ENCODE measurements at places on chromosomes 11 and 22.
A peak's percentile ranks its signal among the peaks of the same experiment; 100 is the strongest.

GRCh38 chr11:83456075-83456474 is 169.9 kb upstream of the CCDC90B start:
- no peak for DNase-seq

GRCh38 chr11:910044-910588 is 494 bp downstream of the CHID1 start:
- no peak for DNase-seq

GRCh38 chr11:70176940-70177689 is 26.0 kb upstream of the FADD start:
- DNase-seq, result no peak

DNA sequence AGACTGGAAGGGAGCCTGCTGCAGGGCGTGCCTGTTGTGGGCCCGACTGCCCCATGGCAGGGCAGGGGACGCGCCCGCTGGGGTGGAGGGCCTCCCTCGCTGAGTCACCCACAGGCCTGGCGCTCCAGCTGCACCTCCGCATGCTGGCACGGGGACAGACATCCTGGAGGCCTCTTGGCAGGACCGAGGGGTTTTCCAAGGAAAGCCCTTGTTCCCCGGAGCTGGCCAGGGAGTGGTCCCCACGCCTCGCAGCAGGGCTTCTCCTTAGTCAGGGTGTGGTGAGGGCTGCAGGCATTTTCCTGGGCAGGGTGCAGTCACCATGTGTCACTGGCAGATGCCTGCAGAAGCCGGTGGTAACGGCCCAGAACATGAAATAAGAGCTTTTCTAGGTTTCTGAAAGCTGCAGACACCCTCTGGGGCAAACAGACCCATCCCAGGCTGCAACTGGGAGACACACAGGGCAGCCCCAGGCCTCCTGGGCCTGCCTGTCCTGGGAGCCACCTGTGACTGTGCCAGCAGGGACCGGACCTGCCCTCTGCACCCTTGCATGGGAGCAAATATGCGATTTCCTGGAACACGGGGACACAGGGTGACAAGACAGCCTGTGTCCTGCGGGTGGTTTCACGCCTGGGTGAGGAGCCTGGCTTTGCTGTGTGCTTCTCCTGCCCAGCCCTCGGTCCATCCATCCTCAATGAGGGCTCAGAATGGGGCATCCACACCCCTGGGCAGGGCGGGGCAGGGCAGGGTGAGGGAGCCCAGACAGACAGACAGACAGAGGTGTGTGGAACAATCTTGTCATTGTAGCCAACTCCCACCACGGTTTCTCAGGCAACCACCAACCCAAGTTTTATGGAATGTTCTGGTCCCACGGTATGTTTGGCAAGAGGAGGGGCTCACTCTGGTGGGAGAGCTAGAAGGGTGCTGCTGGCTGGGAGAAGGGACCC is 43.2 kb upstream of the FADD start:
- DNase-seq, result peak; percentile 94

DNA sequence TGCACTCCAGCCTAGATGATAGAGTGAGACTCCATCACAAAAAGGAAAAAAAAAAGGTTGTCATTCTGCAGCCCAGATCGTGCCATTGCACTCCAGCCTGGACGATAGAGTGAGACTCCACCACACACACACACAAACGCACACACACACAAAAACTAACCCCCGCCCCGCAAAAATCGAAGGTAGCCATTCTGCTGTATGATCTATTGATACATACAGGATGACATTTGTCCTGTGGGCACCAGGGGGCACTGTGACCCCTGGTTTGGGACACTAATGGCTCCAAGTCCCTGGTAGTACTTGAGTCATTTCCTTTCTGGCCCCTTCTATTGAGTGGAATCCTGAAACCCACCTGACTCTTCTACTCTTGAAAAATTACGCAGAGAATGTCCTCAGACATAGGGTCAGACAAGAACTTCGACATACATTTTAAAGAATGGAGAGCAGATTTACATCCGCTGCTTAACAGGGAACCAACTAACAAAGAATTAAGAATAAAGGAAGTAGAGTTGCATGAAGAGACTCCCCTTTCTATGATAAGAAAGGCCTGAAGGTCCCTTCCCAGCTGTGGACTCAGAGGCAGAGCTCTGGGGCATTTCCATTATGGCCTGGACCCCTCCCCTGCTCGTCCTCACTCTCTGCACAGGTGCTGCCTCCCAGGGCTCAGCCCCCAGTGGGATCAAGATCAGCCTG is 35.0 kb upstream of the PRAME start:
- no peak for DNase-seq

- DNase-seq, result no peak
These were observed 87.4 kb upstream of the DRD2 start for GRCh38 chr11:113562576-113562975.

GRCh38 chr11:69370984-69371709 is 77.2 kb downstream of the MYEOV start:
- DNase-seq, result no peak

DNA sequence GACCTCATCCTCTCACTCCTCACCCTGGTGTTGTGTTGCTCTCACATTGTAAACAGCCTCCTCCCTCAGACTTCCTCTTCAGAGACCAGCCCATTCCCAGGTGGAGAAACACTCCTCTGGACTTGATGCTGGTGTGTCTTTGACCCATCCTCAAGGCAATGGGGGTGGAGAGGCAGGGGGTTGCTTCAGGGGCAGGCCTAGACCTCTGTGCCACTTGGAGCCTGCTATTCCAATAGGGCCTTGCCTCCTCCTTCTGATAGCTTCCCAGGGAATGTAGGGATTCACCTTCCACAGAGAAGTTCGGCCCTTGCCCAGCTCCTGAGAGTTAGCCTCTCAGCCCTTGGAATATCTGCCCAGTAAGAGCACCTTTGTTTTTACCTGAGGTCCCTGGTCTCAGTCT is 606.6 kb upstream of the CADM1 start:
- DNase-seq, result no peak

DNA sequence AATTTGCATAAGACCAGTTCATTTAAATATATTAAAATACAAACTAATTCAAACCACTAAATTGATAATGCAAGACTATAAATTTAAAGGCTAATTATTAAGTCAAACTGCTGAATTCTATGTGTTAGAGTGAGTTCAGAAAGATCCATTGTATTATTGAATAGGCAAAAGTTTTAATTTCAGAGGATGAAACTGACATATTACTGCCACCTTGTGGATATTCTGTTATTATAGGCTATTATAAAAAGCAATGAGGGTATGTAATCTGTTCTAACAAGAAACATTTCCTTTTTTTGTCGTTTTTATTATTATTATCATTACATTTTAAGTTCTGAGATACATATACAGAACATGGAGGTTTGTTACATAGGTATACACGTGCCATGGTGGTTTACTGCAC is 20.9 kb upstream of the NAALAD2 start:
- DNase-seq, result no peak

- DNase-seq, result no peak
These were observed 1032.8 kb upstream of the RAG2 start for GRCh38 chr11:37630866-37631265.

GRCh38 chr11:79482800-79483199 is 42.0 kb upstream of the TENM4 start:
- DNase-seq, result no peak

DNA sequence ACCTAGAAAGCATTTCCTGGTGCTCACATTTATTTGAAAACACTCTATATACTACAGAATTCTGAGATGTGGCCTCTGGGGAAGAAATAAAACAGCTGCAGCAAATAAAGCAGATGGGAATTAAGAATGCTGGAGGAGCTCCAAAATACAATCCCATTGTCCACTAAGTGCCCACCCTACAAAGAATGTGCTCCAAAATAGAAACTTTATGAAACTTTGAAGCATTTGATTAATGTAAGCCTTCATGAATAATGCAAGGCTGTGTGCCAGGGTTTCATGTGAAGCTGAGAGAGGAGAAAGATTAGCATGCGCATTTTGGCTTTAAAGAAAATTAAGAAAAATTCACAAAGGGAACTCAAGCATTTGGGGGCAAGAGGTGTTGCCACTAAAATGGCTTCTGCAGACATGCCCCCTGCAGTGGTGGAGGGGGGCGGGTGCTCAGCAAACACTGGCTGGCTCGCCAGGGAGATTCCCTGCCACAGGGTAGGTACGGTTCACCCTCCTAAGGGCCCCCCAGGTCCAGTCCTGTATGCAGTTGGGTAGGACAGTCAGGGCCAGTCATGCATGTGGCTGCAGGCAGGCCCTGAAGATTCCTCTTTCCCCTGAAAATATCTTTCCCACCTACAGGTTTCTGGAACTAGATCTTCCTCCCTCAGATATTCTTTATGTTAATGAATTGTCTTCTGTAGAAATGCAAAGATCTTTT is 46.6 kb upstream of the RCN1 start:
- no peak for DNase-seq

DNA sequence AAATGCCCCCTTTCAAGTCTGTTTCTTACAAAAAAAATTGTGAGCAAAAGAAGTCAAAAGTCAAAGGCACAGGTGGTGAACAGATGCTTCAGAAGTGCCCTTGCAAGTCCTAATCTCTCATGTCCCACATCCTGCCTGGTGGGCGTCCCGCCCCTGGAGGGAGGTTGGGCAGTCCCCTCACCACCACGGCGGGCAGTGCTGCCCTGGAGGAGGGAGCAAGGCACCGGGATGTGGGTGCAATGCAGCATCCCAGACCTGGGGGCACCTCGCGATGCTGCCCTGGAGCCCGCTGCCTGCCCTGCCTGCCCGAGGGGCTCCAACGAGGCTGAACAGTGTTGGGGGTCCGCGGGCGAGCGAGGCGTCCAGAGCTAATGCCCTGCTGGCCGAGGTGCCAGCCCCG is 15.9 kb downstream of the MRGPRG start:
- no peak for DNase-seq

GRCh38 chr11:283405-284104 is 5.3 kb downstream of the NLRP6 start:
- no peak for DNase-seq

DNA sequence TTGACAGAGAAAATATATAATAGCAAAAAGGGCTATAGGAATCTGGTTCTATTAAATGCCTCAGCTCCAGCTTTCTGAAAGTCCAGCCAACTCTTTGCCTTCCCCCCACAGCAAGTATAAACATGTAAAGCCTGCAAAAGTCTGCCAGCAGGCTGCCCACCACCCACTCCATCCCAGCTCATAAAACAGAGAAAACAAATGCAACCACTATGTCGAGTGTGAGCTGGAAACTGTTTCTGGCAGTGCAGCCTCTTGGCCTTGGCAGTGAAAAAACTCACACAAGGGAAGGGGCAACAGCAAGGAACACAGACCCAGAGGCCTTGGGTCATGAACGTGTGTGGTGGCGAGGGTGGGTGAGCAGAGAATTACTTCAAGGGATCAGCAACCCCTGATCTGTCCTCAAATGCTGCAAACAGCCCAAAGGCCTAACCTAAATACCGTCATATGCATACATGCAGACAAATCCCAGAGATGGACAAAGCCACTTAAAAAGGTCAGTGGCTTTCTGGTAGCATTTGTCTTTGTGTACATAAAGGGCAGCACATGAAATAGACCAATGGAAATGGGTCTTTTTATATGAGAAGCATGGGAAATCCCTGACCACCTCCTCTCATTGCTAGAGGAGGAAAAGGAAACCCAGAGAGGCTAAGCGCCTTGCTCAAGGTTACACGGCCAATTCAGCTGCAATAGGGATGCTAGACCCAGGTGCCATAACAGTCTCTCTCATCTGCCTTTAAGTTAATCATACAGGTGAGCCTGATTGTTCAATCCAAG is 74.8 kb downstream of the NAT10 start:
- no peak for DNase-seq

DNA sequence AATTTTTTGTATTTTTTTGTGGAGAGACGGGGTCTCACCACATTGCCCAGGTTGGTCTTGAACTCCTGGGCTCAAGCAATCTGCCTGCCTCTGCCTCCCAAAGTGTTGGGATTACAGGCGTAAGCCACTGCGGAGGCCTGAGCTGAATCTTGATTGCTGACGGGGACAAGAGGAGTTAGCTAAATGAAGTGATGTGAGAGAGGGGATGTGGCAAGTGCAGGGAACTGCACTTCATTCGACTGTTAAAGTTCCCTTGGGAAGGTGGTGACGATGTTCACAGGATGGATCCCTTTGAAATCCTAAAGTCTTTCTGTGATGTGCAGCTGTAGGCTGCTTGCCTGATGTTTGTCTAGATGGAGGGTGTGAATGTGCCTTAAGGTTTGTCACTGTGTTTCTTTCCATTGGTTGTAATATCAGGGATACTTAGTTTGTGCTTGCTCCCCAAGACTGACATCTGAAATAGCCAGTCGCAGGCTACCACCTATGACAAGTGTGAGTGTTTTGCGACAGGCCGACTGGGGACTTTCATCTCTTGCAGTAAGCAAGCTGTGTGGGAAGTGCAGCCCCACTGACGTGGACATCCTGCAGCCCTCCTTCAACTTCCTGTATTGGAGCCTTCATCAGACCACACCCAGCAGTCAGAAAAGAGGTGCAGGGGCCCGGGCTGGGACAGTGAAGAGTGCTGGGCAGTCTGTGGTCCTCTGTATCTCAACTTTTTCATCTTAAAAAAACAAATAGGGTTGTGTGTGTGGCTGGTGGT is 19.6 kb upstream of the CCDC134 start:
- DNase-seq, result no peak

DNA sequence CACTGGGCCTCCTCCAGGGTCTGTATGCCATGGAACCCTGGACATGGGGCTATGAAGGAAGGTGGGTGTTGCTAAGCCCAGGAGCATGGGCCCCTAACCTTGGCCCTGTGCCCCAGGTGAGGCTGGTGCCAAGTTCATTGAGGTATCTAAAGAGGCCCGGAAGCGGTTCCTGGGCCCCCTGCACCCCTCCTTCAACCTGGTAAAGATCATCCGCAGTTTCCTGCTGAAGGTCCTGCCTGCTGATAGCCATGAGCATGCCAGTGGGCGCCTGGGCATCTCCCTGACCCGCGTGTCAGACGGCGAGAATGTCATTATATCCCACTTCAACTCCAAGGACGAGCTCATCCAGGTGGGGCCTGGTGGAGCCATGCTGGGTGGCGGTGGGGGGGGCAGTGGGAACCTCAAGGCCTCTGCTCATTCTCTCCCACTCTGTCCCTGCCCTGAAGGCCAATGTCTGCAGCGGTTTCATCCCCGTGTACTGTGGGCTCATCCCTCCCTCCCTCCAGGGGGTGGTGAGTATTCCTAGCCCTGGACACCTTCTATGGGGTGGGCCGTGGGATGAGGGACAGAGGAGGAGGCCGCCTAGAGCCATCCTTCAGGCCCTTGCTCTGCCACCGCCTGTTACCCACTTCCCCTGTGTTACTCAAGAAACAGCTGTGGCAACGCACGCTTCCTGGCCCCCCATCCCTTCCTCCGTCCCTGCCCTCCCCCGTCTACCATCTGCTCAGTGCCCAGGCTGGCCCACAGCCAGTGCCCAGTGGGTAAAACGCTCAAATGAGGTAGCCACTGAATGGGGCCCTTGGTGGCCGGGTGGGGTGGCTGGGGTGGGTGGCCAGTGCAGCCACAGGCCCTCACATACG is 3.0 kb downstream of the PNPLA2 start:
- DNase-seq, result no peak

GRCh38 chr11:134046681-134047449 is 22.0 kb upstream of the JAM3 start:
- no peak for DNase-seq

GRCh38 chr11:16242806-16243205 is 113.5 kb downstream of the SOX6 start:
- no peak for DNase-seq

DNA sequence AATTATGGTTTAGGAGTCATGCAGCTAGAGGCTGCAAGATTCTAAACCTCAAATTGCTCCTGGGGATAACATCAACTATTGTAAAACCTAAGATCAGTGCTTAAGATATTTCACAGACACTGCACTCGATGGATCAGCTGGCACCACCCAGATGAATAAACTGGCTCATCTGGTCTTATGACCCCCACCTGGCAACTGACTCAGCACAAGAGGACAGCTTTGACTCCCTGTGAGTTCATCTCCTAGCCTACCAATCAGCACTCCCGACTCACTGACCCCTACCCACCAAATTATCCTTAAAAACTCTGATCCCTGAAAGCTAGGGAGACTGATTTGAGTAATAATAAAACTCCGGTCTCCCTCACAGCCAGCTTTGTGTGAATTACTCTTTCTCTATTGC is 782 bp upstream of the TTC12 start:
- DNase-seq, result no peak

Measured in T1000 (cell line).